Mammary epithelial cell (primary cell): ENCODE measurements at places on chromosomes 5 and 9.

DNA sequence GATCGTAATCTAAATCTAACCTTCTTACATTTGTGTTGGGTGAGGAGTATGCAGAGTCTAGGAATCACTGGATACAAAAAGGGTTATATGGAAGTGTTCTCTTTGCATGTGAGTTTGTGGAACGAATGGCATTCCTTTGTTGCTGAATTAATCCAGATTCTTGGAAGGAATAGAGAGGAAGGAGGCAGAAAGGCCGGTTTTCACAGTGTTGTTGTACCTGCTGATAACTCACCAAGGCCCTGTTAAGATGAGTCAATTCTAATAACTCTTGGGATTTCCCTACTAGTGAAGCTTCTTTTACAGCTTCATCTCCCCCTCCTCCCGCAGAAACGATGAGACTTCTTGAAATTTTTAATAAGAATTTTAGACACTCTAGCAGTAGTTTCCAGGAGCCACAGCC, 84.0 kb downstream of the ZSWIM6 start:
- peak; percentile 67 for DNase-seq

- no peak for DNase-seq
Measured at GRCh38 chr5:112436144-112436543, 17.1 kb upstream of the EPB41L4A start.

DNA sequence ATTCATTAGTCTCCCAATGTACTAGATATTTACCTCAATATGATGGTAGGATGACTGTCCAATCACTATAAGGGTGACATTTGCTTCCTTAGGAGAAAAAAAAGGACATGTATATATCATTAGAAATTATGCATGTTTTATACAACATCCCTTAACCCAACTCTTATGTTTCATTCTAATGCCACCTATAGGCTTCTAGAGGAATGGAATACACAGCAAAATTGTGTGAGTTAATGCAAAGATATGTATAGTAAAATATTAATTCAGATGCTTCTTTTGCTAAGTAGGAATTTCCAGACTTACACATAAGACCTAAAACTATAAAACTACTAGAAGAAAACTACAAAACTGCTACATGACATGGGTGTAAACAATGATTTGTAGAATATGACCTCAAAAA, 3.5 kb downstream of the PRXL2C start:
- no peak for DNase-seq

- DNase-seq = no peak
Measured at GRCh38 chr9:113509463-113509862, 45.9 kb downstream of the RGS3 start.

GRCh38 chr5:172716796-172717313, 54.1 kb downstream of the DUSP1 start:
- DNase-seq = peak; percentile 52

GRCh38 chr9:137113385-137114159, 961 bp downstream of the DPP7 start:
- no peak for DNase-seq

GRCh38 chr9:21527579-21527978, 45.5 kb upstream of the IFNE start:
- no peak for DNase-seq

- no peak for DNase-seq
Measured at GRCh38 chr9:110785166-110785565, 116.6 kb downstream of the MUSK start.

- no peak for DNase-seq
Measured at GRCh38 chr9:4690144-4690543, 10.8 kb downstream of the CDC37L1 start.

DNA sequence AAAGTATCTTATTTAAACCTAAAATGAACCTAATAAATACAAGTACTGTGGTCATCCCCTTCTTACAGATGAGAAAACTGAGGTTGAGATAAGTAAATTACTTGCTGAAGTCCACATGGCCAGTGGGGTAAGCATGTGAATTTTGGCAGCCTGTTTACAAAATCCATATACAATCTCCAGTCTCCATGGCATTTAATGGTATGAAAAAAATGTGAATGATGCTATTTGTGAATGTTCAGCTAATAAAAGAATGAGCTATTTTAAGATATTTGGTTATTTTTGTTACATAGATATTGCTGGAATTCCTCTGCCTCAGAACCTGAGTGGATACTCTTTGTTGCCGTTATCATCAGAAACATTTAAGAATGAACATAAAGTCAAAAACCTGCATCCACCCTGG, 19.3 kb upstream of the GPR150 start:
- DNase-seq = no peak

GRCh38 chr5:156815988-156816599, 34.0 kb upstream of the PPP1R2B start:
- DNase-seq = no peak

GRCh38 chr5:69497006-69497520, 4.5 kb downstream of the OCLN start:
- no peak for DNase-seq

DNA sequence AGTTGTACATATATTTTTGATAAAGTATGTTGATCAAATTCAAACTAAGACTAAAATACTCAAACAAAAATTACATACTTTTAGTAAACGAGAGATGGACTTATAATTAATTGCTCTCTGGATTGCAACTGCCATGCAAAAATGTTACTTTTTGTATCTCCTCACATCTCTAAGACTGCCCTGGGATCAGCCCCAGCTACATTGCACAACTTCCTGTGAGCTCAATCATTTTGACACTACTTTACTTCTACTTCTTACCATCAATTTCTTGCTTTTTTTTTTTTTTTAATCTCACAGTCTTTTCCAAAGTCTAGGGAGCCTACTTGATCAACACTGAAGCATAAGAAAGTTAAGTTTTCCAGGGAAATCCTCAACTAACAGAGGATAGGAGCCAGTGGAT, 506.0 kb upstream of the CDH10 start:
- no peak for DNase-seq

DNA sequence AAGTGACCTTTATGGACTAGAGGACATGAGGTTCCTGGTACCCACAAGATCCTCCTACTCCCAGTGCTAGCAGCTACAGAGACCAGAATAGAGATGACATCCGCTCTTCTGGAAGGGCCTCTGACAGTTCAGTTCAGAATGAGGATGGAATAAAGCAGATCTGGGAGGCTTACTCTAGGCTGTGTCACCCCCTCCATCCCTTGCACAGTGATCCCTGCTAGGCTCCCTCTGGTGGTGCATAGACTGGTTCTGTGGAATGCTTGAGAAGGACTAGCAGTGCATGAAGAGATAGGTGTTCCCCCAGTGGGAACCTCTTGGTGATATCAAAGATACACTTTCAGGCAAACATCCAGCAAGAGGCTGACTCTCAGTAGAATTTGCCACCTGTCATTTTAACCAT, 83.0 kb downstream of the NPR3 start:
- DNase-seq = no peak

DNA sequence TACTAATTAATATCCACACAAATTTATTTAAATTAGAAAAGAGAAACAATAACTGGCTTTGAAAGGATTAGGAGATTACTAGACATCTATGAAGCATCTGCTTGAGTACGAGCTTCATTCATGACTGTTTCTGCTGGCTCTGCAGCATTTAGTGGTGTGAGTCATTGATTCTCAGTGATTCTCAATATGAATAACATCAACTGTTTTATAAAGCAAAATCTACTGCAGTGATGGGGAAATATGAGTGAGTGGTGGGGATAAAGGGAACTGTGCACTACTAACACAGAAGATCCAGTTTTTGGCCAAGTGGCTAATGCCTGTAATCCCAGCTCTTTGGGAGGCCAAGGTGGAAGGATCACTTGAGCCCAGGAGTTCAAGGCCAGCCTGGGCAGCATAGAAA, 8.4 kb downstream of the FNBP1 start:
- DNase-seq = peak; percentile 67

DNA sequence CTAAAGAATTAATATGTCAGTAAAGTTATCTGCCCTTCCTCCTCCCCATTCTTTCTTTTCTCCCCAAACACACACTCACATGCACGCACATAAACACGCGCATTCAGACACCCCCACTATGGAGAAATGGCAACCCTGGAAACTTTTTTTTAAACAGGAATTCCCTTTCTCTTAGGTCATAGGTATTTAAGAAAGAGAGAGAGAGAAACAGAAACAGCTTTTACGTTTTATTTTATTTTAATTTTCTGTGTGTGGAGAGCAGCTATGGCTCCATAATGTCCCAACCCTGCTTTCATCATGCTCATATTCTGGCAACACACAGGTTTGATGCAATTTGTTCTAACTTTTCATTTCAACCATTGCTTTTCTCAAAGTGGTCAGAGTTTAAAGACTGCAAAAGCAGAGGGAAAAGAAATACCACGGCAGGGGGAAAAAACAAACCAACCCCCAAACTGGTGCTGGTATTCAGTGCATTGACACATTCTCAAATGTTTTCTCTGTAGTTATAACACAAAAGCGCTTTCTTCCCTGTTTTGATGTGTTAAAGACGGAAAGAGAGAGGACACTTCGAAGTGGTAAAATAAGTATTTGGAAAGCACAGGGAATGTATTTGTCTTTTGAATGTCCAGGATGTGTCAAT, 126.0 kb upstream of the TMEM161B start:
- DNase-seq = no peak

DNA sequence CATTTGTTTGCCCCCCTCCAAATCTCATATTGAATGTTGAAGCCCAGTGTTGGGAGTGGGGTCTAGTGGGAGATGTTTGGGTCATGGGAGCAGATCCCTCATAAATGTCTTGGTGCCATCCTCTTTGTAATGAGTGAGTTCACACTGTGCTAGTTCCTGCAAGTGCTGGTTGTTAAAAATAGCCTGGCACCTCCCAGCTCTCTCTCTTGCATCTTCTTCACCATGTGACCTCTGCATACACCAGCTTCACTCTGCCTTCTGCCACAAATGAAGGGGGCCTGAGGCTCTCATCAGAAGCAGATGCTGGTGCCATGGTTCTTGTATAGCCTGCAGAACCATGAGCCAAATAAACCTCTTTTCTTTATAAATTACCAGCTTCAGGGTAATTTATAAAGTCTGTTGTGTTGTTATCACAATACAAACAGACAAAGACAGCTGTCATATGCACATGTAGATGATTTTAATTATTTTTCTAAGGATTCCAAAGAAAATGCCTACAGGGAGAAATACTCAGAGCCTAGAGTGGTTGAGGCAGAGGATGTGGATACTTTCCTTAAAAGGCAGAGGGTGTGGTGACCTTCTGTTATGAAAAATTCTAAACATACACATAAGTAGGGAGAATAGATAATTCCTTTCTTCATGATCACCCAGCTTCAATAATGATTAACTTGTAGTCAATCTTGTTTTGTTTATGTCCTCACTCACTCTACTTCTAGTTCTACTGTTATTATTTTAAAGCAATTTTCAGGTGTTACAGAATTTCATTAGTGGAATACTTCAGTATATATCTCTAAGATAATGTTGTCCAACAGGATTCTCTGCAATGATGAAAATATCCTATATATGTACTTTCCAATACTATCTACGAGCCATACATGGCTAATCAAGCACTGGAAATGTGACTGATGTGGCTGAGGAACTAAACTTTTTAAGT, 75.1 kb upstream of the RANBP6 start:
- no peak for DNase-seq
